ENCODE measurements at places on chromosomes 11 and 22.

GRCh38 chr11:64627371-64627770, 36.4 kb downstream of the SLC22A12 start:
- no peak for DNase-seq

GRCh38 chr11:117498791-117499190, 171.1 kb downstream of the CEP164 start:
- DNase-seq = no peak

GRCh38 chr22:41380993-41381328, 781 bp upstream of the TEF start:
- no peak for DNase-seq

GRCh38 chr11:32262367-32262766, 171.5 kb downstream of the RCN1 start:
- no peak for DNase-seq

- no peak for DNase-seq
Observed at GRCh38 chr11:117039900-117040299, 58.3 kb downstream of the SIK3 start.

DNA sequence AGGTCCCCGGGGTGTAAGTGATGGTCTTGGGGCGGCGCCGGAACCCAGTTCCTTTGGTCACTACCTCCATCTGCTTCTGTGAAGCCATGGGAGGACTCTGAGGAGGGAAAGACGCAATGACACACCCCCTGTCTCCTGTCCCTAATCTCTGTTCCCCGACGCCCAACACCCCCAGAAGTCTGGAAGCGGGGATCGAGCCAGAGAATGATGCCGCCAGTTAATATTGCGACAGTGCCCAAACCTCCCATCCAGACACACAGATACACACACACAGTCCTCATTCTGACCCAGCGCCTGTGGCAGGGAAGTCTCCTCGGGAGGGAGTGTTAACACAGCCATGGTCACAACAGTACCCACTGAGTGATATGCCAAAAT, 352 bp downstream of the C22orf23 start:
- DNase-seq = no peak

GRCh38 chr11:67120456-67120855, 1.4 kb downstream of the KDM2A start:
- no peak for DNase-seq

GRCh38 chr11:83464160-83464944, 178.2 kb upstream of the CCDC90B start:
- DNase-seq = no peak

Data from midbrain (tissue), 1 donor.